ENCODE measurements at places on chromosomes 1 and 21. TPM values are rescaled to one million over a fixed set of nuclear protein-coding genes. Genes with fewer than 3 reads are reported as not detected.
A peak's percentile ranks its signal among the peaks of the same experiment; 100 is the strongest.

GRCh38 chr1:151841141-151841540 lies 1.5 kb upstream of the C2CD4D start:
- H3K27me3 ChIP-seq: no peaks in the 10 kb centered on the region
- H3K36me3 ChIP-seq: peaks cover 6% of the 10 kb centered on the region
- no peak for DNase-seq
- no peak overlapping the region for H3K4me3 ChIP-seq

The ZSWIM5 gene
- 1.1 TPM for total RNA-seq

DNA sequence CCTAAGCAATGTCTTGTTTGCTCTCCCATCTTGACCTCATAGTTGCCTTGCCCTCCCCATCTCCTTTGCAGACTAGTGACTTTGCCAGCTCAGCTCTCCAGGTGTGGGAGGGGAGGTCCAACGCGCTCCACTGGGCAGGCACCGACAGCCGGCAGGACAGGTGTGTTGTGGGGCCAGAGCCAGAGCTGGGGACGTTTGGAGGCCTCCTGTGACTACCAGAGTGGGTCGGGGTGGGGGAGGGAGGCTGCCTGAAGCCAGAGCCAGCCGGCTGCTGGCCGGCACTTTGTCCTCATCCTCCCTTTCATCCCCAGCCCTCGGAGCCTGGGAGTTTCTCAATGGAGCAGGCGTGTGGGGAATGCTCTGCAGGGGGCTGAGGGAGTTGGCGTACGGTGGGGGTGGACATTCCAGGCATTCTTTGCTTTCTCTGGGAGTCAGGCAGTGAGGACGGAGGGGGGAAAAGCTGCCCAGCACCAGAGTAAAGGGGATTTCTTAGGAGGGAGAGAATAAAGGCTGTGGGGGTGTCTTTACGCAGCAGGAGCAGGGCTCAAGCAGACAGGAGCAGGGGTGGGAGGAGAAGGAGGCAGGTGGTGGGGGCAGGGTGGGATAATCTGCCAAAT lies 20.2 kb downstream of the NUAK2 start:
- no peak overlapping the region for H3K4me3 ChIP-seq
- H3K27ac ChIP-seq: peak overlapping the region; percentile 7
- no peak for DNase-seq
- H3K4me1 ChIP-seq: peaks cover 32% of the 10 kb centered on the region
- H3K36me3 ChIP-seq: peaks cover 47% of the 10 kb centered on the region

DNA sequence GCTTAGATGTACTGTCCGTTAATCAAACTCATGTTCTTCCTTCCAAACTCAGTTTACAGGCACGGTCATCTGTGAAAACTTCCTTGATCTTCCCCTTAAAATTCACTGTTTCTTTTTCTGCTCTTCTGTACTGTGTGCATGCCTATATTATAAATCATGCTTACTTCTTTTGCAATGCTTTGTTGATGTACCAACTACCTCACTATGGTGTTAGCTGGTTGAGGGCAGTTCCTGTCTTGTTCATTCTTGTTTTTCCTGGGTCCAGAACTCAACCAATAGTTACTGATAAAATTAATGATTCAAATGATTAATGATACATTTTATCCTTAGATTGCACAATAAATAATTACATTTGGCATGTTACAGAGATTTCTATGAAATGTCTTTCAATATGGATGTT lies 163.8 kb downstream of the CHRM3 start:
- no peak for DNase-seq
- no peak overlapping the region for H3K4me3 ChIP-seq
- peaks cover 3% of the 10 kb centered on the region for H3K4me1 ChIP-seq
- H3K36me3 ChIP-seq: no peaks in the 10 kb centered on the region

The TACSTD2 gene
- 0.36 TPM for total RNA-seq

- no peak overlapping the region for H3K27ac ChIP-seq
- no peak for DNase-seq
- peaks cover 4% of the 10 kb centered on the region for H3K27me3 ChIP-seq
- no peaks in the 10 kb centered on the region for H3K4me1 ChIP-seq
- no peaks in the 10 kb centered on the region for H3K36me3 ChIP-seq
Observed at GRCh38 chr1:59272507-59272906, 24.4 kb upstream of the FGGY start.

Measured in CD4-positive, alpha-beta T cell (primary cell).